ENCODE measurements at places on chromosomes 5 and 9. TPM values are rescaled to one million over a fixed set of nuclear protein-coding genes. Genes with fewer than 3 reads are reported as not detected.

SH3GL2 gene
- not detected for total RNA-seq

KIF27 gene
- total RNA-seq, result 5.2 TPM

FYB1 gene
- total RNA-seq, result 571 TPM

DNA sequence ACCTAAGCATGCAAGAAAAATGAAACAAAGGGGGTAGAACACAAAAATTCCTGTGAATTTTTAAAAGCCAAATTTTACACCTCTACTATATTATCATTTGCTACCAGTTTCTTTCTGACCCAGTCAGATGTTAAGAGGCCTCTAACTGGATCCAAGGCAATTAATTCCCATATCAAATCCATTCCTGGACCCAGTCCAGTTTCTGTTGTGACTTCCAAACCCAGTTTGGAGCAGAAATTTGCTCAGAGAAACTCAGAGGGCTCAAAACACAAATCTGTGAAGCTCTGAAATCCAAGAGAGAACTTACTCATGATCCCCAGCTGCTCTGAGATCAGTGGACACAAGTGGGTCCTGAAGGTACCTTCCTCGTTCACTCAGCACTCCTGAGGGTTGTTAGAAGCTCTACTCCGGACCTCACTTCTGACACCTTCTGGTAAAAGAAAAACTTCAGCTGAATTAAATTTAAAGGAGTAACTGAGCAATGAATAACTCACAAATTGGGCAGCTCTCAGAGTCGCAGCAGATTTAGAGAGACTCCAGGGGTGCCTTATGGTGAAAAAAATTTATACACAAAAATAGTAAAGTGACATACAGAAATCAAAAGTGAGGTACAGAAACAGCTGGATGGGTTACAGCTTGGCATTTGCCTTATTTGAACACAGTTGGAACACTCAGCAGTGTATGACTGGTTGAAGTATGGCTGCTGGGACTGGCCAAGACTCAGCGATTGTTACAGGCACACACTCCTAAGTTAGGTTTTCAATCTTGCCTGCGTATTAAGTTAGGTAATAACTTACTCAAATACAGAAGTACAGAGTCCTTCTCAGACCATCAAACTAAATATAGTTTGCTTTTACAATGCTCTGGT, 32.4 kb downstream of the INSL4 start:
- H3K36me3 ChIP-seq, result no peaks in the 10 kb centered on the region
- H3K4me3 ChIP-seq, result no peak overlapping the region
- no peak overlapping the region for H3K27ac ChIP-seq
- DNase-seq, result no peak
- H3K4me1 ChIP-seq, result no peaks in the 10 kb centered on the region
- H3K27me3 ChIP-seq, result no peaks in the 10 kb centered on the region

- H3K27me3 ChIP-seq, result no peaks in the 10 kb centered on the region
- DNase-seq, result no peak
- H3K4me3 ChIP-seq, result no peak overlapping the region
Measured at GRCh38 chr9:126957687-126958053, 43.1 kb downstream of the RALGPS1 start.

GRCh38 chr9:98418578-98419259, 163.3 kb upstream of the TBC1D2 start:
- no peak overlapping the region for H3K4me3 ChIP-seq
- no peaks in the 10 kb centered on the region for H3K36me3 ChIP-seq
- DNase-seq, result no peak
- H3K27me3 ChIP-seq, result peaks cover 3% of the 10 kb centered on the region
- H3K27ac ChIP-seq, result no peak overlapping the region
- no peaks in the 10 kb centered on the region for H3K4me1 ChIP-seq

DNA sequence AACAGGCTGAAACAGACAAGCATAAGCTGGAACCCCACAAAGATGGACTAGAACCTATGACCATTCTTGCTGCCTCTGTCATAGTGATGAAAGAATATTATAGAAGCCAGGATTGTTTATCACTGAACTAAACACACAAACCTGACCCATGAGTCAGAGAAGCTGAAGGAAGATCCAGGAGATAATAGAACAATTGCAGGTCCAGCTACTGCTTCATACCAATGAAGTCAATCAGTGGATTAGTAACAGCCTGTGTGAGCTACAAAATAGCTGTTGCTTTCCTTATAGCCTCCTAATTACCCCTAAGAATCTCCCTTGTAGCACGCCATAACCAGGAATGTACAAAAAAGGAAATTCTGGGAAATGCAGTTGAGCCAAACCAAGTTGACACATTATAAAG, 459.9 kb upstream of the ZNF462 start:
- DNase-seq, result no peak
- H3K36me3 ChIP-seq, result no peaks in the 10 kb centered on the region
- no peaks in the 10 kb centered on the region for H3K4me1 ChIP-seq
- no peak overlapping the region for H3K27ac ChIP-seq
- no peaks in the 10 kb centered on the region for H3K27me3 ChIP-seq

Data from CD4-positive, alpha-beta memory T cell (primary cell).